Fibroblast of the conjunctiva (primary cell): ENCODE measurements at places on chromosomes 2 and 18.

- no peak for DNase-seq
These were observed 14.7 kb upstream of the METAP1D start for GRCh38 chr2:171985076-171985475.

DNA sequence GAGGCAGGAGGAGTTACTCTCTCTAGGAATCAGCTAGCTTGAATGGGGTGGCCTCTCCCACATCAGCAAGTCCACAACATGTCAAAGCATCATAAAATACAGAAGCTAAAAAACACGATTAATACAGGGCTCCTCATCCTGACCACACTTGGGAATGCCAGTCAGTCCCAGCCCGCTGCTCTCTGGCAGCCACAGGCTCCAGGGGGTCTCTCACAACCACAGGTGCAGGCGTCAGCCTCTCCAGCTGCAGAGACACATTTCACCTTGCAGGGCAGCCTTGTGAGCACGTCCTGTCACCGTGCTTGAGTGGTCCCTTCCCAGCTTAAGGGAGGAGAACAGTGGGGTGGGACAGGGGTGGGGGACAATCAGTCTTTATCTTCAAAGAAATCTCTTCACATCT is 137.4 kb upstream of the SH3BP4 start:
- no peak for DNase-seq

DNA sequence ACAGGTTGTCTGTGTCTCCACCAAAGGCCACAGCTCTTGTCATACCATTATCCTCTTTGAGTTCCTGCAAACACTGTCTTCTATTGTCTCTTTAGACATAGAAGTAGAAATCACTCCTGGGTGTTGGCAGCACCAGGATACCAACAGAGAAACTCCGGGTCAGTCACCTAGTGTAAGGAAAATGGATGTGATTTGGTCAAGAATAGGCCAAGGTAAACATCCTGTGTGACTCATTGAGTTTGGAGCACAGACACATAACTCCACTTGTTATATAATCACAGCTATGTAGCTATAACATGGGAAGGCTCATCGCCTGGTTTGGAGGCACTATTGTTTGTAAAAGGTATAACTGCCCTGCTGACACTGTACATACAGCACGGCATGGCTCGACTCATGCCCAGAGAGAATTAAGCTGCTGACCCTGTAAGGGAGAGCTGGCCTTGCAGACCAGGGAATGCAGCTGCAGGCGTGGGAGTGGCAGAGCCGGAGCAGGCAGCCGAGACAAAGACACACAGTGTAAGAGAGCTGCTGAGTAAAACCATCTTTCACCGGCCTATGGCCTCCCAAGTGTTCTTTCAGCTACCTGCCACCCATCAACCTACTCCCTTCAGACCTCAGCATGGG is 3.4 kb upstream of the TXNL1 start:
- DNase-seq, result no peak

- no peak for DNase-seq
These were observed 13.2 kb downstream of the KCTD18 start for GRCh38 chr2:200496696-200497095.

DNA sequence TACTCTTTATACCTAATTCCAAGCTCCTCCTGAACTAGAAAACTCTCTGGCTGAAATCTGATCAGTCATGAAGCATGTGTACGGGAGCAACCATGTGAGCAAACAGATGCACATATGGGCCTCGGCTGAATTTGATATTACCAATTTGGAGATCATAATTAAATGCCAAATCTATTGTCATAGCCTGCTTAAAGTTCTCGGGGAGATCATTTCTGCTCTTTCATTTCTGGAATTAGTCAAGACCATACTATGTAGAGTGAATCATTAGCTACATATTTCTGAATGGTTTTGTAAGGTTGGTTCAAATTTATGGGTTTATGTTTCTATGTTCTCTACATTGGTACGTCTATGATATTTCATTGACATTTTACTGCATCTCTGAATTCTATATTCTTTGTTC is 205.5 kb downstream of the UBE2E3 start:
- DNase-seq, result no peak

DNA sequence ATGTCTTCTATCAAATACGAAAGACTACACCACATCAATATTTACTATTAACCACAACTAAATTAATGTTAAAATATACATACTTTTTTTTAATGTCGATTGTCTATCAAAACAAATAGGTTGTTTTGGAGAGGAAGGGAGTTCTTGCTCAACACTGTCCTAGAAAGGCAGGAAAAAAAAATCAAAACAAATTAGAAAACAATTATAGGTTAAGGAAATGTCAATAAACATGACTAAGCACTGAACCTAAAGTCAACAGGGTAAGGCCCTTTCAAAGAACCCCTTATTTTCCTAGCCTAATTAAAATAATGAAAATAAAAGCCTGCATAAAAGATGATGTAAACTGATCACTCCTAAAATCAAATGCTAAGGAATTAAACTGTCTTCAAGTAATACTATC is 2.8 kb downstream of the CEP76 start:
- no peak for DNase-seq
